ENCODE measurements at places on chromosomes 2 and 18.

DNA sequence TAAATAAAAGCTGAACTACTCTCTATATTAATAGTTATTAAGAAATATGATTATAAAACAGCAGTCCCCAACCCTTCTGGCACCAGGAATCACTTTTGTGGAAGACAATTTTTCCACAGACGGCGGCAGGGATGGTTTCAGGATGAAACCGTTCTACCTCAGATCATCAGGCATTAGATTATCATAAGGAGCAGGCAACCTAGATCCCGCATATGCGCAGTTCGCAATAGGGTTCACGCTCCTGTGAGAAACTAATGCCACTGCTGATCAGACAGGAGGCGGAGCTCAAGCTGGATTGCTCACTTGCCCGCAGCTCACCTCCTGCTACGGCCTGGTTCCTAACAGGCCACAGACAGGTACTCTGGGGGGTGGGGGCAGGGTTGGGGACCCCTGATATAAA is 19.3 kb upstream of the DSG2 start:
- no peak for DNase-seq

DNA sequence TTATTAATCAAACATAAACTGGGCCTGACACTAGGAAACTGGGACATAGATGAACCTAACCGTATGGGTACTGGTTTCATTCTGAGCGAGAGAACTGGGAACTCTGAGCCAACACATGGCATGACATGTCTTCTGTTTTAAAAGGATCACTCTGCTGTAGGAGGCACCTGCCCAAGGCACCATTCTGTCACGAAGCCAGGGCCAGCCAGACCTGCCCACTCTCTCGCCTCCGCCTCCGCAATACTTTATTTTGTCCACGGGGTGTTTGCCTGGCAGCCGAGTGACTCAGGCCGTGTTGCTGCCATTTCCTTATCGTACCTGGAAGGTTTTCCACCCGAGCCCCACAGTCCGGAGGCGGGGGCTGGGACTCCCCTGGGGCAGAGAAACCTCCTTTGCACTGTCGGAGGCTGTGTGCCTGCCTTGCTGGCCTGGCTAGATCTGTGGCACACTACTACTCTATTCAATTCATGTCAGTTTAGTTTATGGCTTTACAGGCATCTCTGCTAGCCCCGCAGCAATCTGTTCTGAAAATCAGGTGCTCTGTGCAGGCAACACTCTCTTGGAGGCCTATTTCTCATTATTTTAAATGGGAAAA is 120.4 kb upstream of the ACKR3 start:
- DNase-seq: no peak

- no peak for DNase-seq
Measured at GRCh38 chr2:217193431-217194340, 333.8 kb upstream of the TNP1 start.

DNA sequence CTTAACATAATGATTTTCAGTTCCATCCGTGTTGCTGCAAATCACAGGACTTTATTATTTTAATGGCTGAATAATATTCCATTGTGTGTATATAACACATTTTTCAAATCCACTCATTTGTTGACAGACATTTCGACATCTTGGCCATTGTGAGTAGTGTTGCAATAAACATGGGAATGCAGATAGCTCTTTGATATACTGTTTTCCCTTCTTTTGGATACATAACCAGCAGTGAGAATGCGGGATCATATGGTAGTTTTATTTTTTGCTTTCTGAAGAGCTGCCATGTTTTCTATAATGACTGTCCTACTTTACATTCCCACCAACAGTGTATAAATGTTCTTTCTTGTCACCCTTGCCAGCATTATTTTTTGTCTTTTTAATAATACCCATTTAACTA is 420.3 kb upstream of the CHAC2 start:
- DNase-seq: no peak

GRCh38 chr2:134883552-134884293 is 34.9 kb upstream of the CCNT2 start:
- DNase-seq: no peak

DNA sequence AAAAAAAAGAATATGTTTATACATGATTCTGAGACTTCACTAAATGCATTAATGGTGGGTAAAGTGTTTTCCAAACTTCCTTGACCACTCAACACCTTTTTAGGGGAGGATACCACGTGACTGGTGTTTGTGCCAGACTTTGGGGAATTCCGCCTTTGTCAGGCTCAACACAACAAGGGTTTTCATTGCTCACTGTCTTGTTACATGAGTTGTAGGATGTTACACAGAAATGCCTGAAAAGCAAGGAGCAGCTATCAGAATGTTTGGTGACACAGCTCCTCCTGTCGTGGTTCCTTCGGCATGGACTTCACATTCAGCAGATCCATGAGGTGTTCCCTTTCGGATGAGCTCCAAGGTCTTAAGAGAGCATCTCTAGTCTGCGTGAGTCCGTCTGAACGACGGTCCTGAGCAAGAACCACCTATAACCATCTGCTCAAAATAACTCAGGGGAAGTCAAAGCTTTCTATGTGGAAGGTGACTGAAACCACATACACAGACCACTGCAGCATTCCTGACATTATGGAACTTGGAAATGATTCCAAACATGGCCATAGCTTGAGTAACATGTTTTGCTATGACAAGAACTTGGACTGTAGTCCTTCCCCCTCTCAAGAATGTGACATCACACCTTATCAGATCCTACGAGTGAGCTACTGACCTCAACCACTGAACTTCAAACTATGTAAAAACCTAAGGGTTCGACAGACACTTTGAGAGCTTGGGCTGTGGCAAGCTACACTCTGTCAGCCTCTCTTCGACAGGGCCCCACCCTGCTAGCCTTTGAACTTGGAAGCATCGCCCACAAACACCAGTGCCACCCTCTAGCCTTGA is 57.5 kb downstream of the MCFD2 start:
- no peak for DNase-seq

DNA sequence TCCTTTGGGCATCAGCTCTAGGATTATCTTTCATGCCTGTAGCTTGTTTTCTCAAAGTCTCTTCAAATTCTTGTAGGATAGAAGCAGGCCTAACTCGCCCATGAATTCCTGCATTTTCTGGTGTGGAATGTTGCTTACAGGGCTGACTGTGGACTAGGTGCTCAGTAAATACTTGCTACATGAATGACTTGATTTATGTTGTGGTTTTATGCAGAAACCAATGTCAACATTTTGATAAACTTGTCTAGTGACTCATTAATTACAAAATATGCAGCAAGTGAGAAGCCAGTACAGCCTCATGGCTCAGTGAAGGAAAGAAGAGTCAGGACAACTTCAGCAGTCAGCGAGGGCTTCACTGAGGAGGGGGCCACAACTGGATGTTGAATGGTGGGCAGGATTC is 110.6 kb upstream of the SIX2 start:
- no peak for DNase-seq

GRCh38 chr18:25229081-25229480 is 122.9 kb downstream of the ZNF521 start:
- peak; percentile 93 for DNase-seq

DNA sequence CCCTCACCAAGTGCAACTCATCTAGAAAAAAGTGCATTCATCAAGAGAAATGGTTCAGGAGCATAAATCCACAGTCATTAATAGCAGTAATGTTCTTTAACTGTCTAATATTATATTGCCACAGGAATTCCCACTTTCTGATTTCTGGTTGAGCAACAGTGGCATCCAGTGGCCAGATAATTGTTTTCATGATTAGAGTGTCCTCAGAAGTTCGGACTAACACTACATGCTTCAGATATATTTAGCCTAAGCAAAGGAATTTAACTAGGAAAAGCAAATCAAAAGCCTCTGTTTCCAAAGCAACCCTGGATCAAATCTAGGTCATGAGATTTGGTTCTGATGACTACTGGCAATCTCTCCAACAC is 9.8 kb upstream of the ERBB4 start:
- DNase-seq: no peak

GRCh38 chr2:40178171-40178778 is 273.6 kb downstream of the SLC8A1 start:
- no peak for DNase-seq

GRCh38 chr18:67278984-67279383 is 237.5 kb downstream of the DSEL start:
- DNase-seq: no peak

- DNase-seq: no peak
Measured at GRCh38 chr18:30469091-30469490, 573.5 kb downstream of the DSC3 start.

GRCh38 chr18:3048121-3048520 is 35.2 kb upstream of the LPIN2 start:
- DNase-seq: peak; percentile 22

GRCh38 chr2:128313091-128313836 is 5.4 kb downstream of the HS6ST1 start:
- DNase-seq: no peak

DNA sequence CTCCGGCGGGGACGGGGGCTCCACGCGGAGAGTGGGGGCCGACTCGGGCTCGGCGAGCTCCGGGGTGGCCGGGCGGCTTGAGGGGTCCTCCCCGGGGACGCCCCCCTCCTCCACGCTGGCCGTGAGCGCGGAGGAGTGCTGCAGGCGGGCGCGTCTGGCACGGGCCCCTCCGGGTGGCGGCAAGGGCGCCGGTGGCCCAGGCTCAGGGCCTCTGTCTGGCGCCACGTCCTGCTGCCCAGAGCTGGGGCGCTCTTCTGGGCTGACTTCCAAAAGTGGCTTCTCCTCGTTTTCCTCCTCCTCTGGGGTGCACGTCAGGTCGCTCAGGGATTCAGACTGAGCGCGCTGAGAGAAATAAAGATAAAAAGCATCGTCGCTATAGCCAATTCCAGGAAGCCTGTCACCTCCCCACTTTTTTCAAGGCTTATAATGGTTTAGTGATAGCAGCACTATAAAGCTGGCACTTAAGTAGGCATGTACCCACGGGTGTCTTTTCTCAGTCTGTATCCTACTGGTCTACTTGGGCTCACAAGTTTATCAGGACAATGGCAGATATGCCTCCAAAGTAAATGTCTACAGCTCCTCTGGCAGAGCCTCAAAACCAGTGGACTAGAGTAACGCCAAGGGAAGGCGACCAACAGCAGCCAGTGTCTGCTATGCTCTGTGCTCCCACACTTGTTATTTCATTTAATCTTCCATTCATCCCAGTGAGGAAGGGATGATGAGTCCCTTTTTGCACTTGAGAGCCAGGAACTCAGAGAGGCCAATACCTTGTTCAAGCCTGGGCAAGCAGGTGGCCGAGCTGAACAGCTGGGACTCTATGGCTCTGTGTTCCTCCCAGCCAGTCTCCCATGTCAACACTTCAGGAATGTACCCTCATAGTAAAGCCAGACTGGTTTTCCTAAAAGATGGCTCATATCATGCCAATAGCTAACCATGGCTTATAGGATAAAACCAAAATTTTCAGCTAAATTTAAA is 92.6 kb upstream of the MGAT4A start:
- DNase-seq: no peak

Data from bone marrow (tissue), 2 donors.